HEK293T (cell line): ENCODE measurements at places on chromosomes 16 and 17.

- DNase-seq: no peak
Observed at GRCh38 chr16:70714581-70715054, 28.8 kb upstream of the MTSS2 start.

DNA sequence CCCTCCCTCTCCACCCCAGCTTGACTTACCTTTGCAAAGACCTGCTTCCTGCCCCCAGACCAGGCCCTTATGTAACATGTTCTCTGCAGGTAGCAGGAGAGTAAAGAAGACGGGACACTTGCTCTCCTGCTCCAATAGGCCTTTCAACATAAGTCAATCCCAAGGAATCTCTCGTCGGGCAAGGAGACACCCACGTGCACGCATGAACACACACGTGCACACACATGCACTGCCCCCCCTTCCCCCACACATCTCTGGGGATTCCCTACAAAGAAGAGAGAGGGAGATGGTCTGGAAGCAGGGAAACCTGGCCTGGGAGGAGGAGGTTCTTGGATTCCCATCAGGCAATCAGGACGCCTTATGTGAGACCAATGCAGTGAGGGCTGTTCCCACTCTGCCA, 41.4 kb downstream of the ABCC12 start:
- DNase-seq: no peak

GRCh38 chr17:77148077-77148939, 7.5 kb downstream of the SEC14L1 start:
- no peak for DNase-seq

- no peak for DNase-seq
Observed at GRCh38 chr16:4081047-4081446, 35.2 kb downstream of the ADCY9 start.

- no peak for DNase-seq
Observed at GRCh38 chr17:7392696-7393612, 1.4 kb downstream of the PLSCR3 start.

DNA sequence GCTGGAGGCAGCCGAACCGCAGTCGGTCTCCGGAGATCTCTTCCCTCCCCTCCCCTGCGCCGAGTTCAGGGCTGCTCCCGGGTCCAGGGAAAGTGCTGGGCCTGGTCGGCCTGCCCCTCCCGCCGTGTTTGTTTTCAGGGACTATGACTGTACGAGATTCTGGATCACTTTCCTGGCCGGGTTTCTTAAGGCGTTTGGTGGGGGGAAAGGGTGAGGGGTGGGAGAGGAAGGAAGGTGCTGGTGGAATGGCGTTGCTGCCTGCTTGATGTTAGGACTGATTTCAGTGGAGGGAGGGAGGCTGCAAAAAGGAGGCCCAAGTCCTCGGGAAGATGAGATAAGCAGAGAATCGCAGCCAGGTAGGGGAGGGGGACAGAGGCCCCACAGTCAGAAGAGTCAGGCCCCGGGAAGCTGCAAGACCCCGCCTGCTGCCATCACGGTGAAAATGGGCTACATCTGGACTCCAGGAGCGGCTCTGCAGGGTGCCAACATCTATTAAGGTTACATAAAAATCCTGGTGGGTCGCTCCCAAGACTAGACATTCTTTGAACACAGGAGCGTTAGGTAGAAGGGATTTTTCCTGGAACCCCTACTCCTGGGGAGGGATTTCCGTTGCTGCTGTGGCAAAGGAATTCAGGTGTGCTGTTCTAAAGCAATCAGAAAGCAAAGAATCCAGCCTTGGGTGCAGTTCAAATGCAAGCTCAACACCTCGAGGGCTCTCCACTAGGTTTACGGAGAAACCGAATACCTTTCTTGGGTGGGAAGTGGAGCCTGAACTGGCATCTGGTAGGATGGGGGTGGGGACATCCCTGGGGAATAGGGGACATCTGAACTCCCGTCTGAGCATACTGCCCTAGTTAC, 1.2 kb downstream of the ARHGAP44 start:
- DNase-seq: peak; percentile 19

DNA sequence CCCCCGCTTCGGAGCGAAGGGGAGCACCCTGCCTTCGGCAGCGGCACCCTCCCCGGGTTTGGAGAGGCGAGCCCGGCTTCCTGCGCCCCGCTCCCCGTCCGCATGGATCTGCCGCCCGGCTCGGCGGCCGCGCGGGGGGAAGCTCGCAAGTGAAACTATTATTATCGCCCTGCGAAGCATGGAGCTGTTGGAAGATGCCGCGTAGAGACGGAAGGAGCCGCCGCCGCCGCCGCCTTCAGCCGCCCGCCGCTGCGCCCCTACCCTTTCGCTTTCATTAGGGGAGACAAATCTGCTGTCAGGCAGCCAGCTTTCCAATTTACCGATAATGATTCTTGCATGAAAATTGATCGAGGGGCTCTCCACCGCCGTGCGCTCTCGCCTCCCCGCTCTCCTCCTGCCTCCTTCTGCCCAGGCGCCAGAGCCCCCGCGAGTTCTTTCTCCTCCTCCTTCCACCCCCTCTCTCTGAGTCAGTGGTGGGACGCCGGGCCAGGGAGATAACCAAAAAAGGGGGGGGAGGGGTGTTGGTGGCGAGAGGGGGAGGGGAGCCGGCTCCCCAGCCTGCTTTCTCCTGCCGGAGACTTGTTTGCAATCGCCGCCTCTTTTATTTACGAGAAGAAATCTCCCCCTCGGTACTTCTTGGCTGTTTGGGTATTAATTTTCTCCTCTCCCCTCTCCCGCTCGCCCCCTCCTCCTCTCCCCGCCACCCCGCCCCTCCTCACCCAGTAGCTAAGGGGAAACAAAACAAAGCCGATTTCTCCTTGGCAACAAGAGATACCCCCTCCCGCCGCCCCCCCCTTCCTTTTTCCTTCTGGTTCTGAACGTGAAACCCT, 58.0 kb upstream of the GSE1 start:
- peak; percentile 48 for DNase-seq

GRCh38 chr17:6831661-6832263, at the start of gene TEKT1:
Gene TEKT1, minus strand, starts transcription at chr17:6831729. Its CDS starts 1,353 bp downstream, at chr17:6830376.
- peak; percentile 86 for DNase-seq

GRCh38 chr17:27091043-27091497, 202.8 kb upstream of the WSB1 start:
- DNase-seq: no peak

- no peak for DNase-seq
Observed at GRCh38 chr16:77250400-77250799, 51.2 kb downstream of the SYCE1L start.

GRCh38 chr16:88200896-88201185, 181.9 kb upstream of the ZNF469 start:
- no peak for DNase-seq

DNA sequence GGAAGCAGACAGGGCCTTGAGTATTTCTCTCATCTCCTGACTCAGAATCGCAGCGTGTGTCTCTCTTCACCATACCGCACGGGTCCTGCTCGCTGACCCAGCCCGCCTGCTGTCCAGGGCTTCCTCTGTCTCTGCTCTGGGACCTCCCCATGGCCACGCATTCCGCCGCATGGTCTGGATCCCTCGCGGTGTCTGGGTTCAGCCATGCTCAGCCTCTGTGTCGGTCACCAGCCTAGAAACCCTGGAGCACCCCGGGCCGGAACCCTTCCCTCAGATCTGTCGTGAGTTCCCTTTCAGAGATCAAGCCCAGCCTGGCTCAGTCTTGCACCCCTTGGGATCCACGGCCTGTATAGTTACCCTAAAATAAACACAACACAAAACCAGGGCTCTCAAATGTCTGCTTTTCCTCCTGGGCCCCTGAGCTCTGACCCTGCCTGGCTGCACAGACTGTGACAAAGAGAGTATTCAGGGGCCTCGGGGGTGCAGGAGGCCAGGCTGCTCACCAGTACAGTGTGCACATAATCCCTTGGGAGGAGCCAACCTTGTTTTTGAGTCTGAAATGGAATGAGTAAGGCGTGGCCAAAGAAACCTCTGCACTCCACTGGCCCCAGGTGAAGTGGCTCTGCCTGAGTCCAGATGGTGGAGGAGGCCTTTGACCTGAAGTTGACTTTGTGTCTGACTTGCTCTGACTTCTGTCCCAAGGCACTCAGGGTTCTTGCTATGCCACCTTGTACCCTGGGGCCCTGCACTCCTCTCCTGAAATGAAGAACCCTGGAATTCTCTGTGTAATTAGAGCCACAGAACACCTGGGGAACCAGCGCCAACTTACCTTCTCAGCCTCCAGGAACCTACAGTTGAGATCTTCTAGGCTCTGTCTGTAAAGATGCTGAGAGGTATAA, 5.8 kb upstream of the SPIRE2 start:
- DNase-seq: no peak

DNA sequence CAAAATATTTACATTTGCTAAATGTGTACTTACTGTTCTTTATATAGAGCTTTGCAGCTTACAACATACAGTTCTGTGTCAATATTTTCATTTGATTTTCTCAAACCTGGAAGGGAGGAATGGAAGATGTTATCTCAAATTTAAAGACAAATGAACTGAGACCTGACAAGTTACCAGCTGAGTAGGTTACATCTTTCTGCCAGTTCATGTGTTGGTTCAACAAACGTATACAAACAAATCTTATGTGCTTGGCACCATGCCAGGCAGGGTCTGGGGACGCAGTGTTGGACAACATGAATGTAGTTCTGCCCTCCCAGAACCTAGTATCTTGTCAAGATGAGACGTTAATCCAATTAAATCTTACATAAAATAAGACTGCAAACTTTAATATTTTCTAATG, 507.5 kb upstream of the HSBP1 start:
- no peak for DNase-seq

DNA sequence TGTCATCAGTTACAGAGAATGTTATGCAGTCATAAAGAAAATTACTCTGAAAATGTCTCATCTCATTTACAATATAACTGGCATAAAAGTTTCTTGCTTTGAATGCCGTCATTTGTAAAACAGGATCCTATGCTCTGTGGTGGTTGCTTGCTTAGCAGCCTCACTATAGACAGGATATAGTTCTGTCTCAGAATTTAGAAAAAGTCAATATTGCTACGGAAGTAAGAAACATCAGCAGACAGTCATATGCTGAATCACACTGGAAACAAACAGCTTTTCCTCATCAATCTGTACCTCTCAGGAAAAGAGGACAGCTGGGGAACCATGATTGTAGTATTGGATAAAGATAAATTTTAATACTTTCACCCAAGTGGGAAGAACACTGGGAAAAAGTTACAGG, 105.5 kb downstream of the MYO1D start:
- no peak for DNase-seq

DNA sequence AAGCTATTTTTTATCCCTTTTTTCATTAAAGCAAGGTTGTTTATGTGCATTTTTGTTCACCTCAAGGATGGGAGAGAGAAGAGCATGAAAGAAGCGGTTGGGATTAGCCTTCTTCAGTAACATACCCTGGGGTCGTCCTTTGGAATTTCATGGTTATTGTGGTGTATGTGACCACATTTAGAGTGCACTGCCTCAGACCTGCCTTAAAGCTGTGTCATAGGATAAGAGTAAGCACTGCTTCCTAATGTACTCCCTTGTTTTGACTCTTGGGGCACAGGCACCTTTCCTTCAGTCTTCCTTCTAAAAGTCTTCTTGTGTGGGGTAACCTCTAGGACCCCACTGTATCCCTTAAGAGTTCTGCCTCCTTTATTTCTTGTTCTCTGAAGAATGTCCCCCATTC, 28.9 kb downstream of the TNRC6A start:
- no peak for DNase-seq

DNA sequence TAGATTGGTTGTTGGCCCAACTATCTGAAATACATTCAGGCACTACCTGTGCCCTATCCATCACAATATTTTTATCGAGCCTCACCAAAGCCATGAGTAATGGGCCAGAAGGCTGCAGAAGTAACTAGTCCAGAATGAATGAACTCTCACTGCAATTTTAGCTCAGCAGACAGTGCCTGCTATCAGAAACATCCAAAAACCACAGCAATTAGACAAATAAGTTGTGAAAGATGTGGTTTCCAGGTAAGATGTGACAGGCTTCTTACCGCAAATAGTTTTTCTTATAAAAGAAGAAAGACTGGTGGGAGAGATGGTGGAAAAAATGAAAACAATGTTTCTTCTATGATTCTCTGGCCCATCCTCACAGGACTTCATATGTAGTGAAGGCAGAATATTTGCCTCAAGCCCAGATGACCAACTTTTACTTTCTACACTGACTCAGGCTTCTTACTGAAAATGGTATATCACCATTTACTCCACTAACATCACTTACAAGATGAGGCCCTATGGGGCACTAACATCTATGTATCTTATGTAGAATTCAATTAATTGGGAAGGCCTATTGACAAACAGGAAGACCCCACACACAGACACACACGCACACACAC, 9.8 kb upstream of the RFFL start:
- no peak for DNase-seq

DNA sequence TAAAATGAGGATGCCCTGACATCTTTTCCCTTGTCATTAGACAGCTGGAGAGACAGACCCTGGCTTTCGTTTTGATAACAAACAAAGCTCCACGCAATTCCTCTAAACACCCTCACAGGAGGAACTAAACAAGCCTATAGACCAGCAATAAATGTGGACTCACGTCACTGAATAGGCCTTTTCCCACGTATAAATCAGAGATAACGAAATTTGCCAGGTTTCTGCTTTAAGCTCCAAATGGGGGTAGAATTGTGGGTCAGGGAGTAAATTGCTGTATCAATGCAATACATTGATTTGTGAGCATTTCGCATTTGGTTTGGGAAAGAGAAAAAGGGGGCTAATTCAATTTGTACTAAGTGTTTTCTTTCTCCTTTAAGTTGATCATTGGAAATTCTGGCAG, 256.0 kb downstream of the PMP22 start:
- DNase-seq: no peak

DNA sequence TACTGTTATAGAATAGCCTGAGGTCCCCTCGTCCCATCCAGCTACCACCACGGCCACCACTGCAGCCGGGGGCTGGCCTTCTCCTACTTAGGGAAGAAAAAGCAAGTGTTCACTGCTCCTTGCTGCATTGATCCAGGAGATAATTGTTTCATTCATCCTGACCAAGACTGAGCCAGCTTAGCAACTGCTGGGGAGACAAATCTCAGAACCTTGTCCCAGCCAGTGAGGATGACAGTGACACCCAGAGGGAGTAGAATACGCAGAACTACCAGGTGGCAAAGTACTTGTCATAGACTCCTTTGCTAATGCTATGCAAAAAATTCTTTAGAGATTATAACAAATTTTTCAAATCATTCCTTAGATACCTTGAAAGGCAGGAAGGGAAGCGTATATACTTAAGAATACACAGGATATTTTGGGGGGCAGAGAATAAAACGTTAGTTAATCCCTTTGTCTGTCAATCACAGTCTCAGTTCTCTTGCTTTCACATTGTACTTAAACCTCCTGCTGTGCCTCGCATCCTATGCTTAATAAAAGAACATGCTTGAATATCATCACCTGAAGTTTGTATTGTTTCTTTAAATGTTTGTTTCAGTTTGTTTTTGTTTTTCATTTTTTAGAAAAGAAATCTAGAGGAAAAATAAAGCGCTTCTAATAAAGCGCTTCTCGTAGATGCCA, 388.3 kb downstream of the MAF start:
- DNase-seq: no peak
